ENCODE measurements at places on chromosomes 16 and 17.

DNA sequence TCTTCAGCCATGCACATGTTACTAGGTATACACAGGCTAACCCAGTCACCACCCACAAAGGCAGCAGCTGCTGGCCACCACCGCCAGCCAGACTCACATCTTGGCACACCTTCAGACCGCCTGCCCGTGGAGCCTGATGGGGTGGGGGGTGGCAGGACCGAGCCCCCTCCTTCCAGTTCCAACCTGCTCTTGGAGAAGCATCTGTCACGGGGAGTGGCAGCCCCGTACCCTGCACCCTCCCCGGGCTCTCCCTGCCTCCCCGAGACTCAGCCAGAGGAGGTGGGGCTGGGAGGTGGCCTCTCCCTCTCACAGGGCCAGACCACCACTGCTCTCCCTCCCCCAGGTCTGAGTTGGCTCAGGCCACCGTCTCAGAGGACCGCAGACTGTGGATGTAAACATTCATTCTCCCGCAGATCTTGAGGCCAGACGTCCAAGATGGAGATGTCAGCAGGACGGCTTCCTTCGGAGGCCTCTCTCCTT, 11.3 kb upstream of the RBFOX3 start:
- no peak for DNase-seq

- no peak for DNase-seq
These were observed 27.5 kb downstream of the TRIM25 start for GRCh38 chr17:56886288-56886731.

DNA sequence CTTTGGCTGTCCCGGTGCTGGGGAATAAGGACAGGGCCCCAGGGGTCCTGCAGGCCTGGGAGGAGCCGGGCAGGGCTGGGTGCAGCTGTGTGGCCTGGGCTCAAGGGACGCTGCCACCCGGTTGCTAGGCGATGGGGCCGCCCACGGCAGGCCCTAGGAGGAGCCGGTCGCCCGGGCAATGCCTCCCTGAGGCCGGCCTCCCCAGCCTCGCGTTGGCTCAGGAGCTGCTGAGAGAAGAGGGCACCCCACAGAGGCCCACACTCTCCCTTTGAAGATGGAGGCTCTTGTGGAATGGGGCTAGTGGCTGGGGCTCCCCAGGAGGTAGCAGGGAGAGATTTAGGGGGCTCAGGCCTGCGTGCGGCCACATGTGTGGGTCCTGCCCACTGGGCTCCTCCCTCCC, at the start of gene CIBAR2:
TSS of gene CIBAR2 (minus strand) at position 109 of the 400 bp plus-strand sequence. CDS start 120 bp downstream, outside the sequence.
- no peak for DNase-seq

GRCh38 chr16:79466111-79466510, 134.4 kb downstream of the MAF start:
- DNase-seq: no peak

GRCh38 chr17:57406131-57406980, 150.0 kb downstream of the MSI2 start:
- peak; percentile 62 for DNase-seq

DNA sequence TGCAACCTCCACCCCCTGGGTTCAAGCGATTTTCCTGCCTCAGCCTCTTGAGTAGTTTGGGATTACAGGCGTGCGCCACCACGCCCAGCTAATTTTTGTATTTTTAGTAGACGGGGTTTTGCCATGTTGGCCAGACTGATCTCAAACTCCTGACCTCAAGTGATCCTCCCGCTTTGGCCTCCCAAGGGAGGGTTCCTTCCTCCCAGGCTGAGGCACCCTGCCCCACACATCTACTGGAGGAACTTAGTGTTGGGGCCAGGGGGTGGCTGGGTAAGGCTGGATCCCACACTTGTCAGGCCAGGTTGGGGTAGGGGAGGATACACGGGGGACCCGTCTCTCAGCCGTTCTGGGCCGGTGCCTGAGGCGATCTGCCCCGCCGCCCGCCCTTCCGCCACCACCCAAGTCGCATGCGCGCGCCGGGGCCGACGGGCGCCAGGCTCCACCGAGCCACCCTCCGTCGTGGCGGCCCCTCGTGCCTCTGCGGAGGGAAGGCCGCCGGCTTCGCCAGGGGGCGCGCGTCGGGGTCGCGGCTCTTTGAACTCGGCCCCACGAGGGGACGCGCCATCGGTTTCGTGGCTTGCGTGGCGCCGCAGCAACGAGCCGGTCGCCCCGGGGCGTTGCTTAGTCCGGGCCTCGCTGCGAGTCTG, 15.9 kb downstream of the GRB7 start:
- DNase-seq: no peak

GRCh38 chr17:61124562-61124961, 275.1 kb upstream of the TBX2 start:
- DNase-seq: no peak

- DNase-seq: no peak
These were observed 5.8 kb downstream of the PRSS22 start for GRCh38 chr16:2852003-2852730.

DNA sequence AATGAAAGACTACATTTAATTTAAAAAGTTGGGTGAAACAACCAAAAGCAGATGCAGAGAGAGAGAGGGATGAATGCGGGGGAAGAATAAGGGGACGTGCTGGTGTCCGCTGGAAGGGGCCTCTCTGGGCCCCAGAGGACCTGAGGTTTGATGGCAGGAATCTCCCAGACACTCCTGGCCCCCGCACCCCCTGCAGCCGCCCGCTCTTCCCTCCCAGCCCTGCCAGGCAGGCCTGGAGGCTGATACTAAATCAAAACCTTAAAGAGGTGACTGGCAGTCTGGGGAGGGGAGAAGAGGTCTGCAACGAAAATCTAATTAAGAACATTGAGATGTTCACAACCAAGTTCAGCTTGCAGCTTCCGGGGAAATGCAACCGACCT, 2.4 kb downstream of the FOXL1 start:
- DNase-seq: no peak

DNA sequence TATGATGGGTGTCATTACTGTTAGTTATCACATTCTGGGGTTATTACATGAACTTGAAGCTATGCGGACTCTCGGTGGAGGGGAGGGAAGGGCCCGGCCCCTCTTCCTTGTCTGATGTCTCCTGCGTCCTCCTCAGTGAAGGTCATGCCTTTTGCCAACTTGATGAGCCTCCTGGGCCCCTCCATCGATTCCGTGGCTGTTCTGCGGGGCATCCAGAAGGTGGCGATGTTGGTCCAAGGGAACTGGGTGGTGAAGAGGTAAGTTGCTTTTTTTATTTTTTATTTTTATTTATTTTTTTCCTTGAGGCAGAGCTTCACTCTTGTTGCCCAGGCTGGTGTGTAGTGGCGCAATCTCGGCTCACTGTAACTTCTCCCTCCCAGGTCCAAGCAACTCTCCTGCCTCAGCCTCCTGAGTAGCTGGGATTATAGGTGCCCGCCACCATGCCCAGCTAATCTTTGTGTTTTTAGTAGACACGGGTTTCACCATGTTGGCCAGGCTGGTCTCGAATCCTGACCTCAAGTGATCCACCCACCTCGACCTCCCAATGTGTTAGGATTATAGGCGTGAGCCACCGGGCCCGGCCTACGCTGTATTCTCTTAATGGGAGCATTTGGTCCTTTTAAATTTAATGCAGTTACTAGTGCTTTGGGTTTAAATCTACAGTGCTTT, 21.6 kb downstream of the POLR3E start:
- no peak for DNase-seq

GRCh38 chr16:46974352-46974751, 878 bp upstream of the DNAJA2 start:
- DNase-seq: no peak

DNA sequence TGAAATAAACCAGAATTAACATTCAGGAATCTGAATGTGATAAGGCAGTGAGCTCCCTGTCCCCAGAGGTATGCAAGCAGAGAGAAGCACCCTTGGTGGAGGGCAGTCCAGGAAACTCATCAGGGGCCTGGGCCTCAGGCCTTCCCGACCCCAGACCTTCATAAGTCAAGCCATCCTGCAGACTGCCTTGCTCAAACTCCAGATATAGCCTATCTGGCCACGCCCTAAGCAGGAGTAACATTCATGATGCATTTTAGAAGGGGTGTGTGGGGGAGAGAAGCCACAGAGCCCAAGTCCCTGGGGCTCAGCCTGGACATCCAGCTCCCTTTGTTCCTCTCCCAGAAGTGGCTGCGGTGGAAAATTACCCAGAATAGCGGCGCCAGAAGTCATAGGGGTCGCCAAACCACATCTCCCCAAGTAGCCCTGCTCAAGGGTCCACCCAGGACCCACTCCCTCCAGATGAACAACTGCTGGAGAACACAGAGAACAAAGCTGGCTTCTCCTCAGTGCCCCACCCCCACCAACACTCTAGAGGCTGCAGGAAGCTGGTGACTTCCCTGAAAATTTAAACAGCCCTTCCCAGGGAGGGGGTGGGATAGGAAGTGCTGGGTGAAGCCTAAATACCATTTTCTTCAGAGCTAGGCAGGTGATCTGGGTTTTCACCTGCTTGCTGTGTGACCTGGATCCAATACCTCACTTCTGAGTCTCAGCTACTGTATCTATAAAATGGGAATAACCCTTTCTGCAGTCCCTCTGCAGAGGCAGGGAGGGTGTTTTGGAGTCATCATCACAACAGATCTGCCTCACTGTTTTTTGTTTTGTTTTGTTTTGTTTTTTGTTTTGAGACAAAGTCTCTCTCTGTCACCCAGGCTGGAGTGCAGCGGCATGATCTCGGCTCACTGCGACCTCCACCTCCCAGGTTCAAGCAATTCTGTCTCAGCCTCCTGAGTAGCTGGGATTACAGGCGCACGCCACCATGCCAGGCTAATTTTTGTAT, 1.5 kb upstream of the SREBF1 start:
- DNase-seq: no peak

DNA sequence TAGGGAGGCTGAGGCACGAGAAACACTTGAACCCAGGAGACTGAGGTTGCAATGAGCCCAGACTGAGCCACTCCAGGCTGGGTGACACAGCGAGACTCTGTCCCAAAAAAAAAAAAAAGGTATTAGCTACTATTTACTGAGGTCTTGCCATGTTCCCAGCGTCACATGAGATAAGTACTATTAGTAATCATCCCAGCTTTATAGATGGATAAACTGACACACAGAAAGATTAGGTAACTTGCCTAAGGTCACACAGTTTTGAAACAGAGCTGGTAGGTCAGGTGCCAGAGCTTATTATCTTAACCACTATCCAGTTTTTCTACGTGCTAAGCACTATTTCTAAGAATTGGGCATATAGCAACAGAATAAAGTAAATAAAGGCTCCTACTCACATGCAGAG, 51.6 kb downstream of the TEX14 start:
- no peak for DNase-seq

DNA sequence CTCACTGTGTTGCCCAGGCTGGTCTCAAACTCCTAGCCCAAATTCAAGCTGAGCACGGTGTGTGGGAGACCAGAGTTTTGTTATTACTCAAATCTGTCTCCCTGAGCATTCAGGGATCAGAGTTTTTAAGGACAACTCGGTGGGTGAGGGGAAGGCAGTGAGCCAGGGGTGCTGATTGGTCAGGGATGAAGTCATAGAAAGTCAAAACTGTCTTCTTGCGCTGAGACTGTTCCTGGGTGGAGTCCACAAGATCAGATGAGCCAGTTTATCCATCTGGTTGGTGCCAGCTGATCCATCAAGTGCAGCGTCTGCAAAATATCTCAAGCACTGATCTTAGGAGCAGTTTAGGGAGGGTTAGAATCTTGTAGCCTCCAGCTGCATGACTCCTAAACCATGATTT, 346.3 kb downstream of the TMEM114 start:
- DNase-seq: no peak

- no peak for DNase-seq
These were observed 294.5 kb downstream of the SNX29 start for GRCh38 chr16:12271006-12271405.

DNA sequence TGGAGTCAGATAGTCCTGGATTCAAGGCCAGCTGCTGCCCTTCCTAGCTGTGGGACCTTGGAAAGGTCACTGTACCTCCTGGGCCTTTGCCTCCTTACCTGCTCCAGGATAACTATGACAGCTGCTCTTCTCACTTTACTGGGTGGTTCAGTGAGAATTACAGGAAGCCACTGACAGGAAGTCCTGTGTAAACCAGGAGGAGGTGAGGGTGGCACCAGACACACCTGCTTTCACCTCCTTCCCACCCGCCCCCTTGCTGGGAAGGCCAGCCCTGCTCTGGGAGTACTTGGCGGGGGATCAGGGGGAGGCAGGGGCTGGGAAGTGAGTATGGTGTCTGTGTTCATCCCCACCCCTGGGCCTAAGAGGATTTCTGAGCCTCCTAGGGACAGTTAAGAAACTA, 42.6 kb downstream of the CPNE2 start:
- no peak for DNase-seq

- no peak for DNase-seq
These were observed 2.7 kb upstream of the AP1G1 start for GRCh38 chr16:71811261-71811803.

DNA sequence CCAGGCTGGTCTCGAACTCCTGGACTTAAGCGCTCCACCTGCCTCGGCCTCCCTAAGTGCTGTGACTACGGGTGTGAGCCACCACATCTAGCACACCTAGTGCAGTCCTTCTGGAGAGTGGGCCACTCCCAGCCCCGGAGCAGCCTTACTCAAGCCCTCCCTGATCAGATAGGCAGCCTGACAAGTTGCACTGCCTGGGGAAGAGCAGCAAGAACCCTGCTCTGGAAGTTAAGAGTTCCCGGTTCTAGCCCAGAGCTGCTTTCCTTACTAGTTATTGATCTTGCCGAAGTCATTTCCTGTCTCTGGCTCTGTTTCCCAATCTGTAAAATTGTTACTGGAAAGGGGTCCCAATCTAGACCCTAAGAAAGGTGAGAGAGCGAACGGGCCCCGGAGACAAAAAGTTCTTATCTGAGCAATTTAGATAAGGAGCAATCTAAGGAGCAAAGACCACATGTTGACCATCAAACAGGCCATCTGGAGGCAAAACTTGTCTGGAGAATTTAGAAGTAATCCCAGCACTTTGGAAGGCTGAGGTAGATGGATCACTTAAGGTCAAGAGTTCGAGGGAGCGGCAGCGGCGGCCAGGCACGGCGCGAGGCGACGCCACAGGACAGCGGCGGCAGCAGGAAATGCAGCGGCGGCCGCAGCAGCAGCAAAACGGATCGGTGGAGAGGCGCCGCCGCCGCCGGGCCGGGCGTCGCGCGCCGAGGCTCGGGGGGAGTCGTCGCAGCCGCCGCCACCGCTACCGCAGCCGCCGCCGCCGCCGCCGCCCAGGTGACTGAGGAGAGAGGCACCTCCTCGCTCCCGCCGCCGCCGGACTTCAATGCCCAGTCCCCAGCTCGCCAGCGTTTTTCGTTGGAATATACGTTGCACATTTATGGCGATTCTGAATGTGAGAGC, 4.3 kb upstream of the NAGLU start:
- no peak for DNase-seq

GRCh38 chr17:50557630-50558029, 2.9 kb upstream of the CACNA1G start:
- DNase-seq: no peak

DNA sequence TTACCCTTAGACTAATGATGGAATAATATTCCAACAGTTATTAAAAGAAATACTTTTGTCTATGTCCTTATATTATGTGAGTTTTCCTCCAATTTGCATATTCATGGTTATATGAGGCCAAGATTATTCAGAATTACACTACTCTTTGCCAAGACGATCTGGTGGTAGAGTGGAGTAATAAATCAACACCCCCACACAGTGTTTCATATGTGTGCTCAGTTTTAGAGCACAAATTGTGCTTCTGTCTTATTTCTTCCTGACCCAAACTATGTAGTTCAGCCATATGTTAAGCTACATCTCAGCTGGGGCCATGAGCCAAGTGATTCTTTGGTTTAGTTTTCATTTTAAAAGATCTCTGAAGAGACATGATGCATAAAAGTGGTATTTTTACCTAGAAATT, 26.9 kb upstream of the PPM1E start:
- no peak for DNase-seq
